Muscle of back (tissue), 13 donors: ENCODE measurements at places on chromosomes 2 and 18. TPM values are rescaled to one million over a fixed set of nuclear protein-coding genes. Genes with fewer than 3 reads are reported as not detected.

Gene CROCC2
- polyA plus RNA-seq: not detected

Gene SIX3
- not detected for polyA plus RNA-seq

Gene PAX3
- 0.20 TPM for polyA plus RNA-seq

DNA sequence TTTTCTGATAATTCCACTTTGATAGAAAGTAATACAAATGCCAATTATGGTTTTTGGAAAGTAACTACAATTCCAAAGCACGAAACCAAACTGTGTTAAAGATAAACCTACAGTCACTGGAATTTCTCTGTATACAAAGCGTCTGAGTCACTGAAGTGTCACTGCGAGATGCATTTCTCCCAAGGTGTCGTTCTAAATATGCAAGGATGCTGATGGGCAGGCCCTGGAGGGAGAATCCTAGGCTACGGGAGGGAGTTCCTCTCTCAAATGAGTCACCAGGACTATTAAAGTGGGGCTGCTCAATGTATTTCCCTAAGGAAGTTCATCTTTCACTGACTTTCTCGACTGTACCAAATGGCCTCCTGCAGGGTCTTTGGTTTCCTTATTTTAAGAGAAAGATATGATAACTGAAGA, 163.8 kb upstream of the STK17B start:
- no peak for DNase-seq

DNA sequence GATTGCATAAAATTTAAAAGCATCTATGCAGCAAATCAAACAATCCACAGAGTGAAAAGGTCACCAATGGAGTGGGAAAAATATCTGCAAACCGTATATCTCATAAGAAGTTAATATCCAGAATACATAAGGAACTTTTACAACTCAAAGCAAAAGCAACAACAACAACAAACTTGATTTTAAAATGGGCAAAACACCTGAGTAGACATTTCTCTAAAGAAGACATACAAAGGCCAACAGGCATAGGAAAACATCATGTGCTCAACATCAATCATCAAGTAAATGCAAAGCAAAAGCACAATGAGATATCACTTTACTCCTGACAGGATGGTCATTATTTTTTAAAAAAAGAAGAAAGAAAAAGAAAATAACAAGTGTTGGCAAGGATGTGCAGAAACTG, 38.1 kb downstream of the TMEM247 start:
- DNase-seq: no peak

- peak; percentile 80 for DNase-seq
Observed at GRCh38 chr18:79380816-79381806, 14.6 kb upstream of the NFATC1 start.

- no peak for DNase-seq
Observed at GRCh38 chr2:43537137-43537536, 58.7 kb downstream of the THADA start.

- no peak for DNase-seq
Observed at GRCh38 chr2:238101891-238102841, 2.0 kb downstream of the ESPNL start.

- DNase-seq: no peak
Observed at GRCh38 chr18:4196351-4196750, 258.8 kb downstream of the DLGAP1 start.

DNA sequence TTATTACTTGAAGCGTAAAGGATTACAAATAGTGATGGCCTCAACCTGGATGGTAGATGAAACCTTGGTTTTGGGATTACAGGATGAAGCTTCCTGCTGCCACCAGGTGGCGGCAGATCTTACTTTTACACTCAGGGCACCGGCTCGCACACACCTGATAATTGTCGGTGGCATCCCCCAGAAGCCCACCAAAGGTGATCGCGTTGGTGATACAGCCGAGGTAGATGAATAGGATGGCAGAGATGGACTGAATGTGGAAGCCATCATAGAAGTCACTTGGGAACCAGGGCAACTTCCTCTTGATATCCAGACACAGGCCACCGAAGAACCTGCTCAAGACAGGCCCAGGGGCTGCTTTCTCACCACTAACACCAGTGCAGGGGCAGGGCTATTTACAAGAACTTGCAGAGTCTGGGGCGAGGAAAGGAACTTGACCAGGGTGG, 51.8 kb downstream of the MTHFD2 start:
- no peak for DNase-seq

DNA sequence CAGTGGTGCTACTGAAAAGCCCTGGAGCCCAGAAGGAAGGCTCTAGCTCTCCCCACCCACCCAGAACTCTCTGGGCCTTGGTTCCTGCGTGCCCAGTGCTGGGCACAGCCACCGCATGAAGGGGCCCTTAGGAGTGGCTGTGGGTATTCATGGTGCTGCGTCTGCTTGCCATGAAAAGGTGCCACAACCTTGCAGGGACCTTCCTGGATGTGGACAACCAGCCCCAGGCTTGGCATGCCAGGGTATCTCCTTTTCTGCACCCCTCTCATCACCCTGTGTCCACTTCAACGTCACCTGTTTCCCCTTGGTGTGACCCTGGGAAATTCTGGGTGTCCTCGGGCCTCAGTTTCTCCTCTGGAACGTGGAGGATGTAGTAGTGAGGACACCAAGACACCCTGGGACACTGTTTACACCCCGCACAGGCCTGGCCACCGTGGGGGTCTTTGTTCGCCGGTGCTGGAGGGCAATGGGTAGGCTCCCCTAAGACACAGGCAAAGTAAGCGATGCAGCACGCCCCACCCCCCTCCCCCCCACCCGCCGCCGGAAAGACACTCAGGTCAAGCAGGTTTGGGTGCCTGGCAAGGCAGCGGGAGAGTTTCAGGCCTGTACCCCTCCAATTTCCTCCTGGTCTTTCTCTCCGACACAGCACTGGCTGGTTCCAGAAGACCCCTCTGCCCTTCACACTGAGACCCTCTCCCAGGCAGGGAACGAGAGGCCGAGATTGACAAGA, 34.8 kb upstream of the TAF1B start:
- DNase-seq: no peak

- DNase-seq: no peak
Observed at GRCh38 chr2:67836866-67837265, 225.9 kb downstream of the C1D start.

DNA sequence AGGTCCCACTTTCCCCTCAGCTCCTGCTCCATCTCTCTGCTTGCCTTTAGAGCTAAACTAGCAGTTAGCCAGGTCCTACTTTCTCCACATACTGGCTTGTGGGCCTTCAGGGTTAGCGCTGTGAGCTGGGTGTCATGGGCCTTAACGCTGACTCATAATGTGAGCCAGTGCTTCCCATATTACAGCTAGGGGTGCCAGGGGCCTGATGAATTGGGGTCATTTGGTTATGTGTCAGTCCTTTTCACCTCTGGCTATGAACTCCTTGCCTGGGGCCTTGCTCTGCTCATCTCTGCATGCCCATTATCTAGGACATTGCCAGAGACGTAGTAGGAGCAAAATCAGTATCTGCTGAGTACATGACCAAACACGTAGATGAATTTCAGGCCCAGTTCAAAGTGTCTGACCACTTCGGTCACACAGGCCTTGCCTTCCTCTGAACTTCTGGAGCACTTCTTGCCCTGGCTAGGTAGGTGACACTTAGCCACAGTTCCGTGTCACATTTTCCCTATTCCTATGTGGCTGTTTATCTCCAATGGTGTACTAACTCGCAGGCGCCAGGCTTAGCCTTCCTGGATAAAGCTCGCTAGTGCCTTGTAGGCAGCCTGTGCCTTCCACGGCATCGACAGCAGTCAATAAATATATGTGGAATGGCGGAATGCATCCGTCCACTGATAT, 103.2 kb upstream of the SIX3 start:
- DNase-seq: no peak

- no peak for DNase-seq
Observed at GRCh38 chr2:71949537-71949798, 198.2 kb downstream of the CYP26B1 start.
